Bone marrow (tissue), 2 donors: ENCODE measurements at places on chromosomes 13 and 19.

- DNase-seq, result no peak
These were observed 23.3 kb upstream of the POSTN start for GRCh38 chr13:37621811-37622361.

DNA sequence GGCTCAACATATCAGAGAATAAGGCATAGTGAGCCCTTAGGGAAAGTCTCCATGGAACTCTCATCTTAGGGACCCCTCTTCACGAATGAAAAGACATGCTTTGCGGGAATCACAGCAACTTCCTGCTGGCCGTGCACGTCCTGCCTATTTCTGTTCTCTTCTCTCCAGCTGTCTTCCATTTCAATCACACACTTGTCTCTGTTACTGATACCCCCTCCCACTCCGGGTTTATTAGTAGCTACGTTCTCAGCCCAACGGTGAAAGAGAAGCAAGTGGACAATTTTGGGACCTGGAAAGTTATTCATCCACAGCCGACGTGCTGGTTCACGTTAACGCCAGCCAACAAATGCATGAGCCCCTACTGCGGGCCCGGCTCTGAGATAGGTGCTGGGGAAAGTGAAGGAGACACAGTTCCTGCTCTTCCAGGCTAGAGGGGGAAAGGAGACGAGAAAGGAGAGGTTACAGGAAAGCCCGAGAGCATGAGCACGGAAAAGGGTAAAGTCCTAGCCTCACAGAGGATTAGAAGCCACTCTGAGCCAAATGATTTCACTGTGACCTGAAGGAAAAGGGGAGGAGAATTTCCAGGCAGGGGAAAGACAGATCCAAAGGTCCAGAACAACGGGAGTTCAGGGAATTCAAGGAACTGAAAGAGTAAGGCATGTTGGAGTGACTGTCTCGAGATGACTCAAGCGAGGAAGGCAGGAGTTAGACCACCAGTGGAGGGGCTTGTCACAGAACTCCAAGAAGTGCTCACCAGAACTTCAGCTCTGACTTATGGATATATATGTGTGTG is 81.8 kb upstream of the CLDN10 start:
- no peak for DNase-seq

- DNase-seq, result no peak
These were observed 380.8 kb downstream of the LMO7 start for GRCh38 chr13:76016799-76017400.

DNA sequence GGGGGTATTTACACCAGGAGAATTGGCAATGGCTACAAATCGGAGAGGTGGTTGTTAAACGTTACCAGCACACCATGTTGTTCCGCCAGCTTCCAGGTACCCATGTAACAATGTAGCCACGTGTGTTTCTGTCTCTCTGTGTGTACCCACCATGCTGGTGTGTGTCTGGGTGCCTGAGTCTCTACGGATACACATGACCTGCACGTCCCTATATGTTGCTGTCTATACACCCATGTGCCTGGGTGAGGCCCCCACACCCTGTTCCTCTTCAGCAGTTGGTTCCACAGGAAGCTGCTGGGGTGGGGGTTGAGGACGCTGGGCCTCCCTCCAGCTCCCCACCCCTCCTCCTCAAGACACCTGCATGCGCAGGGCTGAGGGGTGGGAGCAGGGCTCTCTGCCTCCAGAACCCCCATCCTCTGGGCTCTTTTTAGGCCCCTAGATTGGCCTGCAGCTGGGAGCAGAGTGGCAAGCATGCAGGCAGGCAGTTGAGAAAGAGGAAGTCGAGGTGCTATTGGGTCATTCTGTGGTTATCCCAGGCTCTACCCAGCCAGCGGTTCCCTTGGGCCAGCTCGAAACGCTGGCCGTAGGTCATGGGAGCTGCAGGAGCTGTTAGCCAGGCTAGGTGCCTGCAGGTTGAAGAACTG is at the start of gene ARHGEF18:
Gene ARHGEF18, plus strand, starts transcription at position 351 of the 644 bp plus-strand sequence. CDS start 13,954 bp downstream, outside the sequence.
- peak; percentile 79 for DNase-seq

GRCh38 chr19:13078897-13079541 is 23.6 kb downstream of the LYL1 start:
- no peak for DNase-seq

- DNase-seq, result no peak
These were observed 122.7 kb downstream of the TBC1D4 start for GRCh38 chr13:75359266-75359665.

DNA sequence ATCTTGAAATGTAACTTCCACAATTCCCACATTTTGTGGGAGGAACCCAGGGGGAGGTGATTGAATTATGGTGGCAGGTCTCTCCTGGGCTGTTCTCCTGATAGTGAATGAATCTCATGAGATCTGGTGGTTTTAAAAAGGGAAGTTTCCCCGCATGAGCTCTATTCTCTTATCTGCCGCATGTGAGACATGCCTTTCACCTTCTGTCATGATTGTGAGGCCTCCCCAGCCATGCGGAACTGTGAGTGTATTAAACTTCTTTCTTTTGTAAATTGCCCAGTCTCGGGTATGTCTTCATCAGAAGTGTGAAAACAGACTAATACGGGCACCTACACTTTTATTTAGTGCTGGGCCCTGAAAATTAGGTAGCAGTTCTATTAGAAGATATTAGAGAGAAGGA is 45.8 kb downstream of the TNFSF13B start:
- no peak for DNase-seq

- no peak for DNase-seq
These were observed 221.3 kb downstream of the MYO16 start for GRCh38 chr13:108850691-108851090.

DNA sequence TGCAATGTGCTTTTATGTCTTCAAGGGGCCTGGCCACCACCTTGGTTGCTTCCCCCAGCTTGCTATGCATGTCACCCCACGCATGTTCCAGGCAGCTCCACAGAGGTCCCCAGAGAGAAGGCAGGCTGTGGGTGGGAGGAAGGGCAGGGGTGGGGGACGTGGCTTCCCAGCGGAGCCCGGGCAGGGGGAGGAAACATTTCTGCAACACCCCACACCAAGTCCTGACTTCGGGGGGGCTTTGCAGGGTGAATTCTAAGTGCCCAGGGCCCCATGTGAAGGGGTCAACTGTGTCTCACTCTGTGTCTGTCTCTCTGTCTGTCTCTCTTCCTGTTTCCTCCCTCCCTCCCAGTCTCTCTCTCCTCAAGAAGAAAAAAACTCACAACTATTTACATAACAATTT is 39.6 kb downstream of the LTBP4 start:
- no peak for DNase-seq

- DNase-seq, result no peak
These were observed 25.3 kb downstream of the NAXD start for GRCh38 chr13:110640591-110641029.

DNA sequence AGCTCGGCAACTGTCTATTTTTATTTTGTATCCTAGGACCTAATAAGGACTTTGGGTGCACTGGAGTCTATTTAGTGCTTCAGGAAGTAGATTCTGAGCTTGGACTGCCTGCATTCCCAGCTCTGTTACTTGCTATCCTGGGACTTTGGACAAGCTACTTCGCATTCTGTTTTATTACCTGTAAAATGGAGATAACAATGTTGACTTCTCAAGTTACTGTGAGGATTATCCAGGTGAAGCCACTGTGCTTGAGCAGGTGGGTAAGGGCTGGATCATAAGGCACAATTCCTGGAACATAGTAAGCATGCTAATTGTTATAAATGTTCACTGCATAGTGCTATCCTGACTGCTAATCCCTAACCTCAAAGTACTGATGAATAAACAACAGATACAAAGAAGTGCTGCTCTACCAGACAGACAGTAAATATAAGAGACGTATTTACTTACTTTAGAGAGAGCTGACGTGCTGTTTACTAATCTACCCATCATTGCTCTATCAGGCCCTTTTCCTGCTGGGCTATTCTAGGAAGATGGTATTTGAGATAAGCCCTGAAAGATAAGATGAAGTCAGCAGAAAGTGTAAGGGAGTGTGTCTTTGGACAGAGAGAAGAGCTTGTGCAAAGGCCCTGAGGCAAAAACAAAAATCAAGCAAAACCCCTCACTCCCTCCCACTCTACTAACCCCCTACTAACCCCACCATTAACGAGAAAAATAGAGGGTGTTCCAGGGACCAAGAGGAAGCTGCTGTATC is 50.8 kb upstream of the FLT1 start:
- no peak for DNase-seq

DNA sequence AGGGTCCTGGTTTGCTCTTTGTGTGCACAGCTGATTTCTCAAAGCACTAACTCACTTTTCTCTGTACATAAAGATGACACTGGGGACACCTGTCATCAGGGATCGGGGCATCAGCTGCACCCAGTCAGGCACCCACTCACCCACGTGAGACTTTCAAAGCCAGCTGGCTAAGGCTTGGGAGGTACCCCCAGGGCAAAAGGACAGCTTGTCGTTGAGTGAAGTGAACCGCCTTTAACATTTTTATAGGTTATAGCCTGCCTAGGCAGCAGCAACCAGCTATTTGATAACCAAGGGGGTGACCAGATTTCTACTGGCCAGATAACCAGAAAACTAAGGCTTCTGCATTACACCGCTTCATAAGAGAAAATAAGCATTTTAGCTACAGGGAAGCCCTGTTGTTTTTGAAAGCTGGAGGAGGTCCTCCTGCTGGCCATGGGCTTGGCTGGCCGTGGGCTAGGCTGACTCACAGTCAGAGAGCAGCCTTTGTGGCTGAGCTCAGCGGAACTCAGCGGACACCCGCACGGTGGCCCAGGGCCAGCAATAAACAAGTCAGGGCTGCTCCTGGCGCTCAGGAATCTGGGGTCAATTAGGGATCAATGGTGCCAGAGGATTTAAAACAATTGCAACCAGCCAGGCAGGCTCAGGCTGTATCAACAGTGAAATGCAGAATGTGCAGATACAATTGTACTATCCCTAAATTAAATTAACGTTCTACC is 57.1 kb downstream of the ALOX5AP start:
- DNase-seq, result no peak

DNA sequence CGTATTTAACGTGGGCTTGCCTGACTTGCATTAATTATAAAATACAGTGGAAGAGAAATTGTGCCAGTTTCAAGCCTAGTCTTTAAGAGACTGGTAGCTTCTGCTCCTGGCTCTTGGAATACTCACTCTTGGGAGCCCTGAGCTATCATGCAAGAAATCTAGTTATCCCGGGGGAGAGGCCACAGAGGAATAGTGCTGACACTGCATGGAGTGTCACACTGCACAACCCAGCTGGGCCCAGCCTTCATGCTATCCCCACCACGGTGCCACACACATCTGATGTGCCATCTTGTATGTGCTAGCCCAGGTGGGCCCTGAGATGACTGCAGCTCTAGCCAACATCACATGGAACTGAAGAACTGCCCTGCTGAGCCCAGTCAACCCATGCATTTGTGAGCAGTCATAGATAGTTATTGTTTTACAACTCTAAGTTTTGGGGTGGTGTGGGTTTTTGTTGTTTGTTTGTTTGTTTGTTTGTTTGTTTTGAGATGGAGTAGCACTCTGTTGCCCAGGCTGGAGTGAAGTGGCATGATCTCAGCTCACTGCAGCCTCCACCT is 8.3 kb downstream of the MAMSTR start:
- no peak for DNase-seq

- DNase-seq, result no peak
These were observed 10.2 kb upstream of the PTOV1 start for GRCh38 chr19:49840736-49841249.

DNA sequence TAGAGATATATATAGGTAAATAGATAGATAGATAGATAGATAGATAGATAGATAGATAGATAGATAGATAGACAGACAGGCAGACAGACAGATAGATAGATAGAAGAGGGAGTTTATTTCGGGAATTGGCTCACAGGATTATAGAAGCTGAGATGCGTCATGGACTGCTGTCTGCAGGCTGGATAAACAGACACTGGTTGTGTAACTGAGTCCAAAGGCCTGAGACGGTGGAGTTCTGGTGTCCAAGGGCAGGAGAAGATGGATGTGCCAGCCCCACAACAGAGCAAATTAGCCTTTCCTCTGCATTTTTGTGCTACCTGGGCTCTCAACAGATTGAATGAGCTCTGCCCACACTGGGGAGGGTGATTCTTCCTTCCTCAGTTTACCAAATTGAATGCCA is 2.7 kb downstream of the CYP4F3 start:
- no peak for DNase-seq

GRCh38 chr19:30235946-30236345 is 136.2 kb upstream of the ZNF536 start:
- no peak for DNase-seq

DNA sequence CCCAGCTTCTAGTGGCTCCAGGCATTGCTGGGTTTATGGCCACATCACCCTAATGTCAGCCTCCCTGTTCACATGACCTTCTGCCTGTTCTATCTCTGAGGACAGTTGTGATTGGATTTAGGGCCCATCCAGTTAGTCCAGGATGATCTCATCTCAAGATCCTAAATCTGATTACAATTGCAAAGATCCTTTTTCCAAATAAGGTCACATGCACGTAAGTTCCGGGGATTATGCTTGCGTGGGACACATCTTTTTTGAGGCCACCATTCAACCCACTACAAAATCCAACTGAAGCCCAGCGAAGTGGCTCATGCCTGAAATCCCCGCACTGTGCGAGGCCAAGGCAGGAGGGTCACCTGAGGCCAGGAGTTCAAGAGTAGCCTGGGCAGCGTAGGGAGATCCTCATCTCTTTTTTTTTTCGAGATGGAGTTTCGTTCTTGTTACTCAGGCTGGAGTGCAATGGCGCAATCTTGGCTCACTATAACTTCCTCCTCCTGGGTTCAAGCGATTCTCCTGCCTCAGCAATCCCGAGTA is 12.3 kb downstream of the PLD3 start:
- no peak for DNase-seq

DNA sequence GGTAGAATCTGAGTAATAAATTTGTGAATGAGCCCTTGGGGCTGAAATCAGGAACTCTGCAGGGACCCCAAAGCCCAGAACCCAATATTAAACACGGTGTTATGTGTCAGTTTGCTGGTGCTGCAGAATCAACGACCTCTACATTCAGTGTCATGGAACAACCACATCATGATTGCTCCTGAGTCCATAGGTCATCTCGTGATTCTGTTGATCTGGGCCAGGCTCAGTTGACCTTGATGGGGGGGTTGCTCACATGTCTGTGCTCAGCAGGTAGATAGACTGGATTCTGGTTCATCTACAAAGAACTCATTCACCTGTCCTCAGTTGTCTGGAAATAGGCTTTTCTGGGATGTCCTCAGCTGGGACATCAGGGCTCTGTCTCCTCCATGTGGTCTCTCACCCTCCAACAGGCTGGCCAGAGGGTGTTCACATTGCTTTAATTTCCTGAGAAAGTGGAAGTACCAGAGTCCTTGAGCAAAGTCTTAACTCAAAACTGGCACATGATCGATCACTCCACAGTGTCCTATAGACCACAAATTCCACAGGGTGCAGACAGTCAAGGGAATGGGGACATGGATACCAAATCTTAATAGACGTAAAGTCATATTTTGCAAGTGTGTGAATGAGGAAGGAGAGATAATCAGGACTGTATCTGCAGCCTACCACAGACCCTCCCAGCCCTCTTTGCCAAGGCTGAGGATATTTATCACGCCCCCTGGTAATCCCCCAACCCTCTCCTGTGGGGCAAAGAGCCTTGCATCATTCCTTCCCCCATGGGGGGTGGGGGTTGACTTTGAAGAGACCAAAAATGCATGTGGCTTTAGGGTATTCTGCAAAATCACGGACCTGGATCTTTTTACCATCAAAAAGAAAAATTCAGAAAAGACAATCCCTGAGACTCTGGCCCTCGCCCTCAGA is 39.3 kb upstream of the IGFL1 start:
- no peak for DNase-seq
